Stimulated activated CD8-positive, alpha-beta memory T cell treated with anti-CD3 and anti-CD28 coated beads, Interleukin-4, amount 100 ng/mL, for 1 hour (primary cell): ENCODE measurements at places on chromosomes 12 and 14.
A peak's percentile ranks its signal among the peaks of the same experiment; 100 is the strongest.

- peak; percentile 27 for DNase-seq
Observed at GRCh38 chr14:64879635-64880220, at the start of gene SPTB. SPTB (minus strand) TSS chr14:64879907; CDS start chr14:64823094, 56,813 bp downstream.

DNA sequence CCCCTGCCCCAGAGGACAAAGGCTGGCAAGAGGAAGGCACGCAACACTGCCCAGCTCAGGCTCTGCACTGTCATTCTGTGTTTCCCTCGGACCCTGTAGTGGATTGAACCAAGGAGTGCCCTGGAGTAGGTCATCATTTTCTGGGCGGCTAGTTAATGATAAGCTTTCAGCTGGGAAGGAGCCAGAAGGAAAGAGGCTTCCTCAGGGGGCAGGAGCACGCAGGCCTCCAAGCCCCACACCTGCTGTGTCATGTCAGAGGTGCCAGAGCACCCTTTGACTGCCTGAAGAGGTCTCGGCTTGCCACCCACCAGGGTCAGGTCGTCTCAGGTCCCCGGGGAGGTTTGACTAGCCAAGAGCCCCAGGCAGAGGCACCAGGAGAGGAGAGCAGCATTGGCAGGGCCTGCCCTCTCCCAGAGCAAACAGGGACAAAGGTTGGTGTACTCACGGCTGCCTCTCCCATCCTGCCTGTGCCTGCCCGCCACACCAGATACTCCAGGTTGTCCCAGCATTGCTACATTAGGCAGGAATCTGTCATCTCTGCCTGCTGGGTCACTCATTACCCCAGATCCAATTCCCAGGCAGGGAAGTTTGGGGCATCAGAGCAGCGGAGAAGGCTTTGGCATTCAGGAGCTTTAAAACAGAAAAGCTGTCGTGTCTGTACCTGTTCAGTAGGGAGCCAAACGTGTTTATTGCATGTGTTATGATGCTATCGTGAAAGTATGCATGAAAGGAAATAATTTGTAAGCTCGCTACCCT, 33.5 kb upstream of the ATP2A2 start:
- DNase-seq = no peak

- no peak for DNase-seq
Observed at GRCh38 chr14:91373591-91374254, 43.9 kb downstream of the CCDC88C start.

GRCh38 chr12:74381958-74382357, 155.7 kb upstream of the ATXN7L3B start:
- DNase-seq = no peak

DNA sequence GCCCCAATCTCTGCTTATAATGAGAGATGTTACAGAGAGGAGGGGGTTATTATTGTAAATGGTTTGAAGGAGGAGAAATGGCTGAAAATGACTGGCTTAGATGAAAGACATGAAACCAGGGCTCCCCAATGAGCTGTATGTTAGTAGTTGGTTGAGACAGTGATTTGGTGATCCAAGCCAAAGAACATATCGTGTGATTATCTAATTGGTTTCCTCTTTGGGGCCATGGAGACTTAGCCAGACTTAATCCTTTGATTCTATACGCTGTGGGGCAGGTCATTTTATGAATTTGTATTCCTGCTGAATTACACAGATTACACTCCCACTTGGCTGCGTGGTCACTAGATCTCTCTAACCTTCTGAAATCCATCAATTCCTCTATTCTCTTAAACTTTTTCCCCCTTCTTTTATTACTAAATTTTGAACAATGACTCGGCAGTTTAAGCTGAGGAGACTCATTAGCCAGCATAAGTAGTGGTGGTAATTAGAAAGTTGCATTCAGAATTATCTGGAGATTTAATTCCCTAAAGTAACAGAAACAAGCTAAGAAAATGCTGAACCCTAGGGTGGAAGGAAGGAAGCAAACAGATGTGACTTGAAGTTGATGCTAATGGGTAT, 5.3 kb downstream of the TTC8 start:
- no peak for DNase-seq

DNA sequence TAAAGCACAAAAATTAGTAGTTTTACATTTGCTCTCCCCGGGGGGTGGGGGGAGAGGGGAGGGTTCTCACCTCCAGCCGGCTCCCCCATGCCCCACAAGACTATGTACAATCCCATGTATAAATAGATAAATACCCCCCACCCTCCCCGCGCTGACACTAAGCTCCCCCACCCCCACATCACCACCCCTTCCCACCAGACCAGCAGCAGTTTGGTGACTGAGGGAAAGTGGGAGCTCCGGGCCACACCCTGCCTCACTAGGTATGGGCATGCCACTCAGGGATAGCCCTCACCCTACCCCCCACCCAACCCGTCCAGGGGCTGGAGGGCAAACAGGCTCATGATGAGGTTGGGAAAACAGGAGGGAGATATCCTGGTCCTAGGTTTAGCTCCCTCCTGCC, 1.9 kb upstream of the PRKAG1 start:
- no peak for DNase-seq

GRCh38 chr14:101730626-101731186, 30.8 kb upstream of the PPP2R5C start:
- DNase-seq = no peak

- no peak for DNase-seq
Observed at GRCh38 chr12:1313906-1314305, 280.5 kb downstream of the FBXL14 start.

- no peak for DNase-seq
Observed at GRCh38 chr12:92297932-92298696, 152.5 kb upstream of the BTG1 start.

- DNase-seq = no peak
Observed at GRCh38 chr12:52439845-52440244, 5.7 kb upstream of the KRT75 start.

DNA sequence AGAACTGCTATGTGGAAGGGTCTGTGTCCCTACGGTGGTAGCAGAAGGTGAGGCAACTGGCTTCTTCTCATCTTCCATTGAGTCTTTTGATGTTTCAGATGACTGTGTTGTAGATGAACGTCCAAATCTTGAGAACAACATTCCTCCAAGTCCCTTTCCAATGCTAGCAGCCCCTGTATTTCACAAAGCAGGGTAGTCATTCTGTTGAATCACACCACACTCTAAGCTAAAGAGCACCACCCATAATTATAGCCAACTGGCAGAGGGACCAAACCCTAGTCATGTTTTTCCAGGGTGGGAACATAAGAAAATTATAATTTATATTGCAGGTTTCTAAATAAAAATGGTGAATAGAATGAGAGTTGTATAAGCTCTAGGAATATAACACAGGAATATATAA, 98.7 kb downstream of the DDHD1 start:
- DNase-seq = no peak

DNA sequence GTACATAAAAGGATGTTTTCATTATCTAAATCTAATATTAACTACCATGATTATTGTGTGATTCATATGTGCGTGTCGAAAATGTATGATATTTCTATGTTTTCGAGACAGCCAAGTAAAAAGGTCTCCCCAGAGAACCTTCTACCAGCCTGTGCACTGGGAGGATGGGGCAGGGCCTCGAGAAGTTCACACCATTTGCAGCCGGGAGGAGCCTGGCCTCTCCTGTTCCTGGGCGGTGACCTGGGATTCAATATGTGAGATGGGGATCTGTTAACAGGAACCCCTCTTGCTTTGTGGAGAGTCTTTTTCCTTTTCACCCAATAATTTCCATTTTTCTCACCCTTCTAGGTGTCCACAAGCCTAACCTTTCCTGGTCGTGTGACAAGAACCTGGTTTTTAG, 189.3 kb downstream of the IPO8 start:
- no peak for DNase-seq

GRCh38 chr12:64696080-64696741, 63.0 kb downstream of the GNS start:
- no peak for DNase-seq
